ENCODE measurements at places on chromosomes 6 and 20. TPM values are rescaled to one million over a fixed set of nuclear protein-coding genes. Genes with fewer than 3 reads are reported as not detected.
A peak's percentile ranks its signal among the peaks of the same experiment; 100 is the strongest.

Gene DNAJC5
- total RNA-seq: 57.1 TPM

Gene MACROD2
- not detected for total RNA-seq

Gene LY86
- not detected for total RNA-seq

Gene COL21A1
- total RNA-seq: not detected

Gene TSBP1
- not detected for total RNA-seq

Gene PRR18
- total RNA-seq: not detected

Gene HLA-E
- total RNA-seq: 122 TPM

- no peaks in the 10 kb centered on the region for H3K36me3 ChIP-seq
- peaks cover 15% of the 10 kb centered on the region for H3K4me1 ChIP-seq
- no peak overlapping the region for H3K4me3 ChIP-seq
- no peak overlapping the region for H3K27ac ChIP-seq
- no peak for DNase-seq
- H3K27me3 ChIP-seq: peaks cover 39% of the 10 kb centered on the region
Measured at GRCh38 chr20:36145877-36146707, 8.4 kb upstream of the EPB41L1 start.

DNA sequence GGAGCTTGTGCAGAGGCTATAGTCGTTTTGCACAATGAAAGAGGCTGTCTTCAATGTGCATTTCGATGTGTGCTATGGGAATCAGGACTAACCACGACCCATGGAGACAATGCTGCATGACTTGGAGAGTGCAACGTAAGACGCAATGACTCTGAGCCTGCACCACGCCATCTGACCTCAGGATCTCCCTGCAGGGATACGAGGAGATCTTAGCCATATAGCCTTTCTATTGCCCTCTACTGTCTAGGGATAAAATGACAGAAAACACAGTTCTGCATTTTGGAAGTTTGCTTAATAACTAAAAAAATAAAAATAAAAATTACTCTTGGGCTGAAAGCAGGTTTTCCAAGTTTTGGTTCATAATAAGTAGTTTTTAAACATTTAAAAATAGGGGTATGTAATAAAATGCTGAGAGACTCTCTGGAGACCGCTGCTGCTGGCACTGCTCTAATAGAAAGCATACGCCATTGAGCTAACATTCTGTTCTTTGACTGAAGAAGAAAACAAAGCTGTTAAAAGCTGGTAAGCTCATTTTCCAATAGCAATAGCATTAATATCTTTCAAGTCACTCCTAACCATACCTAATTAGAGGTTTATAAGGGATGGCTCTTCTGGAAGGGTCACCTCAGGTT, 87.2 kb downstream of the PDE7B start:
- peaks cover 61% of the 10 kb centered on the region for H3K4me1 ChIP-seq
- no peak for DNase-seq
- no peak overlapping the region for H3K4me3 ChIP-seq
- H3K27ac ChIP-seq: no peak overlapping the region
- H3K36me3 ChIP-seq: peaks cover 11% of the 10 kb centered on the region
- no peaks in the 10 kb centered on the region for H3K27me3 ChIP-seq

DNA sequence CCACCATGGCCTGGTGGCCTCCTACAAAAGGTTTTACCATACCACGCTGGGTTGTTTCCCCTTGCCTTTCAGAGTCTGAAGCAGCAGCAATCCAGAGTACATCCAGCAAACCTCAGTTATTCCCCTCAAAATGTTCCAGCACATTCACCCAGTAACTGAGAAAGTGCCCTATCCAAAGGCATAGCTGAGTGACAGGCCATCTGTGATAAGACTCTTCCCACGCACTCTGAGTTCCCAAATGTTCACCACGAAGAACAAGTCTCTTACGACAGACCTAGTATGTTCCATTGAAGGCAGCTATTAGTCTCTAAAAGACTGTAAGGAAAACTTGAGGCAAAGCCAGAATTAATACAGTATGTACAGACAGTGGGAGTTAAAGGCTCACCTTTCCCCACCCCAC, 31.6 kb upstream of the C20orf144 start:
- H3K36me3 ChIP-seq: peaks cover 11% of the 10 kb centered on the region
- H3K27ac ChIP-seq: no peak overlapping the region
- no peaks in the 10 kb centered on the region for H3K4me1 ChIP-seq
- no peak overlapping the region for H3K4me3 ChIP-seq

- no peak for DNase-seq
- H3K4me1 ChIP-seq: no peaks in the 10 kb centered on the region
- H3K4me3 ChIP-seq: no peak overlapping the region
- H3K27me3 ChIP-seq: no peaks in the 10 kb centered on the region
- H3K36me3 ChIP-seq: no peaks in the 10 kb centered on the region
Measured at GRCh38 chr6:165025040-165025439, 284.4 kb downstream of the C6orf118 start.

DNA sequence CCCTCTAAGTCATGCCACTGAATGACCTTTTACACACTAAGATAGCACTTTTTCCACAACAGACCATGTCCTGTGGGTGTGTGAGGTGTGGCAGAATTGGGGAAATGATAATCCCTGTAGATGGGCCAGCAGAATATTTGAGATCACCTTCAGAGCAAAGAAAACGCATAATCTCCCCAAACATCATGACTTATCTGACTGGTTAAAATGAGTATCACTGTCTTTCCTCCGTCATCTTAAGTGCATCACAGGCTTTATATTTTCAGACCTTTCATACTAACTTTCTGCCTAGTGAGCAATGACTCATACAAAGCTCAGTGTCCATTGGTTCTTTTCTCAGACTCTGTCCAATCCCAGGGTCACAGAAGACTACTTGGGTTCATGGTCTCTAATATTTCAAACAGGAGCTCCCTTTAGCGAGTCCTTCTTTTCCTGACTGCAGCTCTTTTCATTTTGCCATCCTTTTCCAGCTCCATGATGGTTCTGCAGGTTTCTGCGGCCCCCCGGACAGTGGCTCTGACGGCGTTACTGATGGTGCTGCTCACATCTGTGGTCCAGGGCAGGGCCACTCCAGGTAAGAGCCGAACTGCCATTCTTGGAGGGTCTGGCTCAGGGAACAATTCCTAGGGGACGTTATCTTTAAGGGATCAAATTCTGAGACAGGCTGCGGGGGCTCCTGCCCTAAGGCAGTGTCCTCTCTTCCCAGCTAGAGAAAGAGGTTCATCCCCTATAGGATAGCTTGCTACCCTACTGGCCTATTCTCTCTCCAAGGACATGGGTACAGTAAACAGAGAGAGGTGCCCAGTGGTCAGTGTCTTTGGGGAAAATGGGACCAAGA, at the start of gene HLA-DPB1:
HLA-DPB1 (plus strand) TSS at position 423 of the 838 bp plus-strand sequence; CDS start at position 475, 52 bp downstream.
- no peaks in the 10 kb centered on the region for H3K36me3 ChIP-seq
- peaks cover 5% of the 10 kb centered on the region for H3K4me1 ChIP-seq
- DNase-seq: peak; percentile 62
- H3K27ac ChIP-seq: no peak within 1 kb of the TSS

DNA sequence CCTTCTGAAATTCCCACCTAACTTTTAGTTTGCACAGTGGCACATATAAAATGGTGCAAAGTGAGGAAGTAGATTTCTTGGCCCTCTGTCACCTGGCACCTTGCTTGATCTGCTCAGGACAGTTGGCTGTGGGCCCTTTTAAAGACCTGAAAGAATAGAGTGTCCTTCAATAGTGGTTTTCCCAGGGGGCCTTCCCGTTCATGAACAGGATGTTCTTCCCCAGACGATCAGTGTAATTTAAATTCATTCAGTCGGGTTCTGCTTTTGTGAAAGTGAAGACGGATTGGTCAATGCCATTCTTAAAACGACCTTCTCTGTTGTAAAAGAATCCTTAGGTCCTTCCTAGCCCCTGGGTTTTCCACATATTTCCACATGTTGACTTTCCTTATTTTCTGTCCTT, 178.5 kb downstream of the SASH1 start:
- H3K27ac ChIP-seq: peak overlapping the region; percentile 96
- peaks cover 66% of the 10 kb centered on the region for H3K36me3 ChIP-seq
- no peak for DNase-seq
- H3K27me3 ChIP-seq: peaks cover 7% of the 10 kb centered on the region

- H3K36me3 ChIP-seq: no peaks in the 10 kb centered on the region
- no peaks in the 10 kb centered on the region for H3K4me1 ChIP-seq
- H3K27me3 ChIP-seq: peaks cover 50% of the 10 kb centered on the region
- H3K4me3 ChIP-seq: no peak within 1 kb of the TSS
- no peak for DNase-seq
Measured at GRCh38 chr20:44336725-44337380, at the start of gene R3HDML. Gene R3HDML, plus strand, starts transcription at chr20:44337043. Its CDS starts 115 bp downstream, at chr20:44337158.

- H3K4me1 ChIP-seq: no peaks in the 10 kb centered on the region
- DNase-seq: no peak
- H3K27me3 ChIP-seq: no peaks in the 10 kb centered on the region
- no peak overlapping the region for H3K27ac ChIP-seq
- H3K36me3 ChIP-seq: no peaks in the 10 kb centered on the region
Measured at GRCh38 chr20:14518648-14519047, 181.2 kb upstream of the FLRT3 start.

- H3K27ac ChIP-seq: peak overlapping the region; percentile 99
- peaks cover 38% of the 10 kb centered on the region for H3K36me3 ChIP-seq
- peak; percentile 82 for DNase-seq
Measured at GRCh38 chr6:42292004-42292740, 74.5 kb upstream of the MRPS10 start.

DNA sequence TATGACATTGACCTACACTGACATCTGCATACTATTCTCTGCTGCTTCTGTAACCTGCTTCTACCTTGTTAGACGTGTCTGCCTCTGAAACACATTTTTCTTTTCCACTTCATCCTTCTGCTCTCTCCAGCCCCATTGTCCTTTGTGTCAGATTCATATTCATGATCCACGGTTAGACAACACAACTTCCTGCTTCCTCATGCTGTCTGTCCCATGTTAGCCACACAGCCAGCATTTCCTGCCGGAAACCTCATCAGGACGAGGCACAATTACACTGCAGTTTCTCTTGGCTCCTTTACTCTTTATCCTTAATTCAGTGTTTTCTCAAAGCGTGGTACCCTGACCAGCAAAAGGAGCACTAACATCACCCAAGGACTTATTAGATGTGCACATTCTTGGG, 150.2 kb downstream of the TBC1D7 start:
- H3K36me3 ChIP-seq: no peaks in the 10 kb centered on the region
- no peak overlapping the region for H3K4me3 ChIP-seq
- peaks cover 3% of the 10 kb centered on the region for H3K27me3 ChIP-seq
- no peak for DNase-seq
- no peaks in the 10 kb centered on the region for H3K4me1 ChIP-seq
- H3K27ac ChIP-seq: no peak overlapping the region

GRCh38 chr20:36862857-36863668, 12.9 kb upstream of the TLDC2 start:
- no peak overlapping the region for H3K4me3 ChIP-seq
- peaks cover 12% of the 10 kb centered on the region for H3K36me3 ChIP-seq
- no peak overlapping the region for H3K27ac ChIP-seq
- peaks cover 47% of the 10 kb centered on the region for H3K4me1 ChIP-seq
- no peak for DNase-seq

DNA sequence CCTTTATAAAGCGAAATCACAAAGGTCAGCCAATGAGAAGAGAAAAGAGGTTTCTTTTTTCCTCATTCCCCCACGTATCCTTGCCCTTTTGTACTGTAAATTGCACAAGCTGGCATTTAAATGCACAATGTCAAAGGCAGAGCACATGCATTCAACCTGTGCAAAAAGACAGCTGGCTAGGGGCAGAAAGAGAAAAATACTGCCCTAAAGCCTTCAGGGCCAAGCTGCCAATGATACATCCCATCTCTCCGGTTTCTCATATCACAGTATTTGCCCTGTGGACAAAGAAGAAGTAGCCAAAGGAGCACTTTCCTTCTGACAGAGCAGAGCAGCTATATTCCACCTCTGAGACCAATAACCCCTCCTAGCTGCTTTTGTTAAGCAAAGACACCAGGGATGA, 219.2 kb downstream of the TRDN start:
- no peak overlapping the region for H3K27ac ChIP-seq
- no peak overlapping the region for H3K4me3 ChIP-seq
- H3K36me3 ChIP-seq: no peaks in the 10 kb centered on the region
- no peaks in the 10 kb centered on the region for H3K27me3 ChIP-seq
- no peak for DNase-seq
- H3K4me1 ChIP-seq: no peaks in the 10 kb centered on the region

GRCh38 chr20:61805365-61805764, 260.3 kb downstream of the TAF4 start:
- H3K27ac ChIP-seq: no peak overlapping the region
- DNase-seq: no peak
- H3K4me1 ChIP-seq: no peaks in the 10 kb centered on the region
- no peaks in the 10 kb centered on the region for H3K36me3 ChIP-seq

- peak overlapping the region; percentile 17 for H3K4me3 ChIP-seq
- H3K36me3 ChIP-seq: peaks cover 16% of the 10 kb centered on the region
- H3K27ac ChIP-seq: peak overlapping the region; percentile 32
- no peaks in the 10 kb centered on the region for H3K27me3 ChIP-seq
- H3K4me1 ChIP-seq: peaks cover 71% of the 10 kb centered on the region
Measured at GRCh38 chr6:44123544-44123943, 3.7 kb downstream of the MRPL14 start.

GRCh38 chr6:134010974-134011373, 41.5 kb downstream of the SLC2A12 start:
- no peaks in the 10 kb centered on the region for H3K4me1 ChIP-seq
- H3K36me3 ChIP-seq: no peaks in the 10 kb centered on the region
- H3K27ac ChIP-seq: no peak overlapping the region
- H3K4me3 ChIP-seq: no peak overlapping the region
- DNase-seq: no peak

- no peaks in the 10 kb centered on the region for H3K27me3 ChIP-seq
- H3K4me1 ChIP-seq: peaks cover 6% of the 10 kb centered on the region
- H3K4me3 ChIP-seq: no peak overlapping the region
- no peak overlapping the region for H3K27ac ChIP-seq
Measured at GRCh38 chr6:20117474-20117873, 94.8 kb downstream of the MBOAT1 start.

DNA sequence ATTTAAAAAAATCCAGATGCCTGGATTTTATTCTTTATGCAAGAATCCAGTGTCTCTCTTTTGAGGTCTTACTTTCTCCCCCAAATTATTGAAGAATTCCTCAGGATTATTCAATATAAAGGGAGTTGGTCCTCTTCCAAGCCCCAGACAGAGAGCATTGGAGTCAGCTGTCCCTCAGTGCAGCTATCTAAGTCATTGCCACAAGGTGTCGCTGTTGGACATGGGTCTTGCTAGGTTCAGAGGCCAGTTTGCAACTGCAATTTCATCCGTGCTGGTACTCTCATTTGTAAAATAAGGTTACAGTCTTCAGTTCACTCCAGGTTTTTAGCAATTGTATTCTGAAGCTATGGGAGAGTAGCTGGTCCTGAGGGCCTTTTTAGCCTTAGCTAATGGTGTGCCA, 27.8 kb downstream of the CCN2 start:
- H3K27ac ChIP-seq: no peak overlapping the region
- H3K4me3 ChIP-seq: no peak overlapping the region
- DNase-seq: peak; percentile 42
- 0 out of 2 replicates have a peak, but pooled peaks cover under 1% of the 10 kb centered on the region for H3K27me3 ChIP-seq
- H3K4me1 ChIP-seq: peaks cover 15% of the 10 kb centered on the region
- peaks cover 4% of the 10 kb centered on the region for H3K36me3 ChIP-seq

DNA sequence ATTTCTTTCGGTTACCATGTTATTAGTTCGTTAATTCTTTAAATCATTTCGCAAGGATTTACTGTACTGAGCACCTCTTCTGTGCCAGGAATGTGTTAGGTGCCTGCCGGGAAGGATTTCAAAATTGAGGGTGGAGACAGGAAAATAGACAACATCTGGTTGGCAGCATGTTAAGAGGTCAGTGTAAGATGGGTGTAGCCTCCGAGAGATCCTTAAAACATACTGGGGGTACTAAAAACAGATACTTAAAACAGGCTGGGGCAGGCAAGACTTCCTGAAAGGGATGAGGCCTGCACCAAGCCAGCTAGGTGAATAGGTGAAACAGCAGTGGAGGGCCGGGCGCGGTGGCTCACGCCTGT, 178.0 kb upstream of the SGK1 start:
- no peaks in the 10 kb centered on the region for H3K36me3 ChIP-seq
- no peaks in the 10 kb centered on the region for H3K27me3 ChIP-seq
- no peaks in the 10 kb centered on the region for H3K4me1 ChIP-seq
- H3K4me3 ChIP-seq: no peak overlapping the region
- H3K27ac ChIP-seq: no peak overlapping the region
- DNase-seq: no peak
